Left renal cortex interstitium (tissue), 4 donors: ENCODE measurements at places on chromosomes 13 and 19. TPM values are rescaled to one million over a fixed set of nuclear protein-coding genes. Genes with fewer than 3 reads are reported as not detected.

GRCh38 chr13:37715606-37716015 lies 117.0 kb upstream of the POSTN start:
- DNase-seq: no peak

DNA sequence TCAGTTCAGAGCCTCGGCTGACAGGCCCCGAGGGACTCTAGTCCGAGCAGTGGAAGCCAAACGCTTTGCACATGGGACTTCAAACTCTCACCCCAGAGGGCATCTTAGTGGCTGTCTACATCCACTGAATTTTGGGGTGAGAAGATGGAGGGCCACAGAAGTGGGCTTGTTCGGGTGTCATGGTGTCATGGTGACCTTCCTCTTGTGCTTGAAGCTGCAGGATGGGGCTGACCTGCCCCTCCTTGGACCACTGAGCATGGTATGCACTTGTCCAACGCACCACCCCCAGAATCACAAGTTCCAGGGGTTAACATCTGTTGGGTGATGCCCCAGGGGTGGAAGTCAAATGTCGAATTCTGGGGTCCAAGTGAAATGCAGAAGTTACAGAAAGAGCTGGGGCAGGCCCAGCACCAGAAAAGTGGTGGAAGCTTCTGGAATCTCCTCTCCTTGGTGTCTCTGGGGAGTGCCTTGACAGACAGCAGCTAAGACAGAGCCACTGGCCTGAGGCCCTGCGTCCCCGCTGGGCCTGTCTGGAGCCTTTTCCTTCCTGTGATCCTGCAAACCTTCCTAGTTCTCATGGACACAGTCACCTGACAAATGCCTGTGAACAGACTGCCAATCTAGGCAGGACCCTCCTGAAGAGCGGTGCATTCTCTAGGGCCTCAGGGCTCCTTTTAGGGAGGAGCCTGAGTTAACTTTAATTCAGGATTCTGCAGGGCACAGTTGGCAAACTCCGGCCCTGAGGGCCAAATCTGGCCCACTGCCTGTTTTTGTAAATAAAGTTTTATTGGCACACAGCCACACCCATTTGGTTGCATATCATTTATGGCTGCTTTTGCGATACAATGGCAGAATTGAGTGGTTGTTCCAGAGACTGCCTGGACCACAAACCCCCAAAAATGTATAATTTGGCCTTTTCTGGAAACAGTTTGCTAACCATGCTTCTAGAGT lies 65.1 kb upstream of the RANBP3 start:
- DNase-seq: no peak

- DNase-seq: no peak
Measured at GRCh38 chr13:96994017-96994857, at the start of gene OXGR1. OXGR1 (minus strand) TSS chr13:96994476; CDS start chr13:96987759, 6,717 bp downstream.

DNA sequence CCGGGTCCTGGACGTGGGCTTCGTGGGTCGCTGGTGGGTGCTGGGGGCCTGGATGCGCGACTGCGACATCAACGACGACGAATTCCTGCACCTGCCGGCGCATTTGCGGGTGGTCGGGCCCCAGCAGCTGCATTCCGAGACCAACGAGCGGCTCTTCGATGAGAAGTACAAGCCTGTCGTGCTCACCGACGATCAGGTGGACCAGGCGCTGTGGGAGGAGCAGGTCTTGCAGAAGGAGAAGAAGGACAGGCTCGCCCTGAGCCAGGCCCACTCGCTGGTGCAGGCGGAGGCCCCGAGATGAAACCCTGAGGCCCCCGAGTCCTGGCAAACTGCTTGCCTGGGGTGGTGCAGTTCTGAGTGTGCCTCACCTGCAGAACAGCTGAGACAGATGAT lies 787 bp downstream of the TIMM29 start:
- DNase-seq: no peak

Gene AP1M2
- 48.1 TPM for polyA plus RNA-seq

GRCh38 chr19:2726904-2727639 lies 5.9 kb upstream of the DIRAS1 start:
- no peak for DNase-seq

GRCh38 chr13:97460004-97460775 lies 26.2 kb downstream of the RAP2A start:
- no peak for DNase-seq

GRCh38 chr19:16351133-16351809 lies 26.6 kb downstream of the KLF2 start:
- DNase-seq: no peak

DNA sequence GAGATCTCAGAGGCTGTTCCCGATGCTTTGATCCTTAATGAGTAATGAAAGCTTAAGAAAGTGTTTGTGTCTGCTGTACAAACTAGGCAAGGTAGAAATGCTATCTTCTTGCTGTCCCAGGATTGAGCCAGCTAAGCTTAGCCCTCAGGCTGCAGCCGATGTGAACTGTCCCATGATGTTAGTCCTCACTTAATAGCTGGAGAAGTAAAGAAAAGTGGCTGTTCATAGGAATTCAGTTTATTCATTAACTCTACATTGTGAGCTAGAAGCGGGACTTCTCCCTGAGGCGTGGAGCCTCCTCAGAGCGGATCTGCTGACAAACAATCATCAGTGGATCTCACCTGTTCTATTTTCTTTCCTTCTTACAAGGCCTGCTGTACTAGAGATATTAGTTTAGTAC lies 10.1 kb upstream of the GSX1 start:
- DNase-seq: no peak

DNA sequence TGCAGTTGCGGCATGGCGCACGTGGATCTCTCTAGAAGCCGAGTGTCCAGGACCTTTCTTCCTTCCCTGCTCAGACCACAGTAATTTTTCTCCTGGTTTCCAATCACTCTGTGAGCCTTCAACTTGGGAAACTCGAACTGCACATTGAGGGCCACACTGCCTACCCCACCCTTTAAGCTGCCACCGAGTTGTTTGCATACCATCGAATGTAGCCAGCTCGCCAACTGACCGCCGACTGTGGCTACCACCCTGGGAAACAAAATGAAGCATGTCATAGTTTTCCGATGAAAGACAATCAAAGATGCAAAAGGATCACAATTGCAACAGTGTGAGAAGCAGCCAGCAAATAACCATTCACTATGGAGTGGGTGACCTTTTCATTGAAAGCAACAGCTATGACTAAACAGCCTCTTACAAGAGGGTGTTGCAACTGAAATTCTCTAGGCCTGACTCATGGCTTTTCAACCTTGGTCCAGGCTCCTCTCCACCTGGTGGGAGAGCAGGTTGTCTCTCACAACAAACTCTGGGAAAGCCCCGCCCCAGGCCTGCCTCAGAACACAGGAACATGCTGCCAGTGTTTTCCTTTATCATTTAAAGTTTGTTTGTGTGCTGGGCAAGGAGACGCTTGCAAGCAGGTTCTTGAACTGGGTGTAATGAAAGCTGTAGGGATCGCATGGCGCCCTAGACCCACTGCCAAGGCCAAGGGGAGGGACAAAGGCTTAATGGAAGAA lies 141.7 kb upstream of the SERP2 start:
- DNase-seq: no peak

DNA sequence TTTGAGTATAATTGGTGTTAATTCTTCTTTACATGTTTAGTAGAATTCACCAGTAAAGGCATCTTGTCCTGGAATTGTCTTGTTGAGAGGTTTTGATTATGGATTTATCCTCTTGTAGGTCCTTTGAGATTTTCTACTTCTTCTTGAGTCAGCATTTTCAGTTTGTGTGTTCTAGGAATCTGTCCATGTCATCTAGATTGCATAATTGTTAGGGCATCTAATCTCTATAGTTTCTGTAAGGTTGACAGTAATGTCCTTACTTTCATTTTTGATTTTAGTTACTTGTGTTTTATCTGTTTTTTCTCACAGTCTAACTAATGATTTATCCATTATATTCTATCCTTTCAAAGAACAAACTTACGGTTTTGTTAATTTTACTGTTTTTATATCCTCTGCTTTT lies 492.0 kb downstream of the FGF9 start:
- no peak for DNase-seq

- DNase-seq: no peak
Measured at GRCh38 chr13:21619633-21620220, 15.8 kb upstream of the MICU2 start.

DNA sequence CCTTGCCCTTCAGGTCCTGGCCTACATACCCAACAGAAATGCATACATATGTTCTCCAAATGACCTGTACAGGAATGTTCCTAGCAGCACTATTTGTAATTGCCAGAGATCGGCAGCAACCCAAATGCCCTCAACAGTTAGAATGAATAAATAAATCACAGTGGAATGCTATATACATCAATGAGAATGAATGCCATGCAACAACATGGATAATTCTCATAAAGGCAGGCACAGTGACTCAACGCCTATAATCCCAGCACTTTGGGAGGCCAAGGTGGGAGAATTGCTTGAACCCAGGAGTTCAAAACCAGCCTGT lies 18.6 kb downstream of the TEX101 start:
- DNase-seq: no peak

DNA sequence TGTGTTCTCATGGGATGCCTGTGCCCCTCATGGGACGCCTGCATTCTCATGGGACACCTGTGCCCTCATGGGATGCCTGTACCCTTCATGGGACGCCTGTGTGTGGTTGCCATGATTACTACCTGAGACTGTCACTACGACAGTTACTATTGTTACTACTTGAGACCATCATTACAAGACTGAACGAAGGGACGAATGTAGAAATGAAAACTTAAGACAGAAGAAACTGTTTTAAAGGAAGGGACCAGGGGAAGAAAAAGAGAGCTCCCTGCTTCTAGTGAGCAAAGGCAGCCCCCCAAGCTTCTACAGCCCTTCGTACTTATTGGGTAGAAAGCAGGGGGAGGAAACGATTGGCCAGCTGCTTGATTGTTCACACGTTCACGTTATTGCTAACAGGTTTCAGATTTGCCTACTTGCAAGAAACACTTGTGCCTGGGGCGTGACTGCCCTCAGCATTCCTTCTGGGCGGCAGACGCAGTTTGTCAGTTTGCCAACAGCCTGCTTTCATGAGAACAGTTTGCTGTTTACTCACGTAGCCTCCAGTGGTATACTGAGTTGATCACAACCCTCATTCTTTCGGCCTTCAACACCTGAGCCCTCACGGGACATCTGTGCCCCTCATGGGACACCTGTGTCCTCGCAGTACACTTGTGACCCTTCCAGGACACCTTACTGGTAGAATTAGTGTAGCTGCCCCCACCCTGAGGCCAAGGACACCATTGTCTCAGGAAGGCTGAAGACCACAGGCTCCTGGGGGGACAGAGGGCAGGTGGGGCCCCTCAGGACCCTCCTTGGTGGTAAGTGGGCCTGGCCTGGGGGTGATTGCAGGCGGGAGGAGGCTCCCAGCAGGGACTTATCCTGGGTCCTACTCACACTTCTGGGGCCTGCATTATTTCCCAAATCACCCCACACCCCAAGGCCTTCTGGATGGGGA lies 2.5 kb upstream of the S1PR4 start:
- no peak for DNase-seq

Gene KCNN4
- 2.6 TPM for polyA plus RNA-seq

Gene KANK3
- polyA plus RNA-seq: 15.6 TPM

DNA sequence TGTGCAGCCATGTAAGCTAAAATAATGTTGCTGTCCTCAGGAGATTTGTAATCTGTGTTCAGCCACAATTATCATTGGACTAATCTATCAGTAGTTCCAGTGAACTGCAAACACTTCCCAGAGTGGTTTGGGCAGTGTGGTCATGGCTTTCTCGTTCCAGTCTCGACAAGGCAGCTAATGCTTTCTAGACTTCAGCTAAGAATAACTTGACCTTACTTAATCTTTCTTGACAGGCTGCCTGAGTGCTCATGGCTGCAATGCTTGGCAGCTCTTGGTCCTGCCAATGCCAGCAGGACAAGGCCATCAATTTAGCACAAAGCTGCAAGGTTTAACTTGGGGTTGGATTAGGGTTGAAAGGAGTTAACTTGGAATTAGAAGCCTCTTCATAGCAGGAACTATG lies 32.8 kb downstream of the ATP12A start:
- DNase-seq: no peak

Gene ARGLU1
- 331 TPM for polyA plus RNA-seq

GRCh38 chr13:63731896-63732295 lies 2316.2 kb upstream of the PCDH20 start:
- no peak for DNase-seq

GRCh38 chr13:51839711-51840540 lies 5.1 kb downstream of the TMEM272 start:
- DNase-seq: no peak

DNA sequence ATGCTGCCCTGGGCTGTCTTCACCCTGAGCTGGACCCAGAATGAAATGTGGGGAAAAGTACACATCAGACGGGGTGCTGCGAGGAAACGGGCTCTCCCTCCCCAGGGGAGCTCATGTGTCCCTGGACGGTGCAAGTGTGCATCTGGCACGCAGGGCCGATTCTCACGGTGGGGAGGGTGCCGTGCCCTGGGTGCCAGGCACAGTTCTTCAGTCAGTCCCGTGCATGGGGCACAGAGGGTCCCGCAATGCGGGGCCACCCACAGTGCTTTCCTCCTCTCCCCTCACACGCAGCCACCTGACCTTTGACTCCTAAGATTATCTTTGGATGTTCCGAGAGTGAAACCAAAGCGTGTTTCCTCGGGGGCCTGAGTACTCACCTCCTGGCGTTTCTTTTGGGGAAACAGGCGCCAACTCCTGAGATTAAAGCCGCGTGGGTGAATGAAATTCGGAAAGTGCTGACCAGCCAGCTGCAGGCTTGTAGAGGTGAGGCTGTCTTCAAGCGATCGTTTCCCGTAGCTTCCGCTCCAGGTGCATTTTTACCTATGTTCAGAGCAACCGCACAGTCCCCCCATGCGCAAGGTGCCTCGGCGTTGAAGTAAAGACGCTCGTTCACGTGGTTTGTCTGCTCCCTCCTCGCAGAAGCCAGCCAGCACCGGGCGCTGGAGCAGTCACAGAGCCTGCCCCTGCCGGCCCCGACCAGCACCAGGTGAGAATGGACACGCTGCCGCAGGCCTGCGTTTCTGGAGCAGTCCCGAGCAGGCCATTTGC lies 17.5 kb upstream of the F7 start:
- DNase-seq: no peak

GRCh38 chr13:75468602-75469001 lies 13.4 kb downstream of the TBC1D4 start:
- DNase-seq: no peak

DNA sequence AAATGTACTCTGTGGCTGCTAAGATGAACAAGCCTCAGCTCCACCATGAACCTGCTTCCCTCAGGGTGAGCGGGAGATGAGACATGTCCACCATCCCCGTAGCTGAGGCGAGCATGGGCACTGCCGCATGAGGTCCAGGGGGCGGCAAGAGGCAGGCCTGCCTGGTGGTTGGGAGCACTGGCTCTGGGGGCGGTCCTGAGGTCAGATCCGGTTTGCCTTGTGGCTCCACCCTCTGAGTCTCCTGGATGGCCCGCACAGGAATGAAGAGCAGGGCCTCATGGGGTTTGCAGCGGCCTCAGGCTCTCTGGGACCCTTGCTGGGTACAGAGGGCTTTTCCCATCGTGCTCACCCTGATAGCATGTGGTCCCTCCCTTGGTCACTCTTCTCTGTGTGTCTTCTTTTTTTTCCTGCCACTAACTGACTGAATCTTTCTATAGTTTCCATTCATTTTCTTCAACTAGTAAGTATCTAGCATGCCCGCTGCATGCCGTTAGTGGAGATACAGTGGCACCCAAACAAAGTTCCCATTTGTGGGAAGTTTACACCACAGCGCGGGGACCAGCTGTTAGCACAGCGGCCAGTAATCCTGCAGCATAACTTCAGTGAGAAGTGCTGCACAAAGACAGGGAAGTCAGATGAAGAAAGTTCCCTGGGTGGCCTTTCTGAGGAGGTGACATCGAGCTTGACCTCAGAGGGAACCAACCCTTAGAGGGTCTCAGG lies 37.3 kb downstream of the CAPN12 start:
- DNase-seq: no peak

GRCh38 chr13:48769107-48769704 lies 115.5 kb downstream of the CYSLTR2 start:
- peak; percentile 52 for DNase-seq

Gene LRRC8E
- 2.6 TPM for polyA plus RNA-seq

GRCh38 chr13:83845106-83845505 lies 37.2 kb downstream of the SLITRK1 start:
- DNase-seq: no peak
